ENCODE measurements at places on chromosomes 5 and 9.

GRCh38 chr5:111408817-111409216 lies 103.5 kb downstream of the STARD4 start:
- no peak for DNase-seq

DNA sequence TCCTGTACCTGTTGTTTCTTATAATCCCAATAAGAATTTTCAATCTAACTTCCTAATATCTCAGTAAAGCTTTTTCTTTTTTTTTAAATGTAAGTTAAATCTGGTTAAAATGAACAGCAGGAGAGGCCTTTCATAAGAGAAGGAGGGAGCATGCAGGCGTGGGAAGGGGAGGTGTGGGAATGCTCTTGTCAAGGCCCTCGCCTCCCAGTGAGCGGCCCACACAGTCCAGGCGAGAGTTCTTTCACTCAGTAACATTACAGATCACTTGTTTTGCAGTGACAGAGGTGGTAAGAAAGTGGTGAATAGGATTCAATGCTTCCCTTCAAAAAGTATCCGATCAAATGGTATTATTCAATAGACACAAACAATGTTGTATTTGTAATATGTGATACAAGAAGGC lies 125.0 kb downstream of the EPB41L4A start:
- DNase-seq: no peak

- DNase-seq: no peak
Observed at GRCh38 chr5:157106630-157107461, 2.0 kb downstream of the HAVCR2 start.

GRCh38 chr5:144352732-144353317 lies 182.2 kb downstream of the KCTD16 start:
- DNase-seq: no peak

DNA sequence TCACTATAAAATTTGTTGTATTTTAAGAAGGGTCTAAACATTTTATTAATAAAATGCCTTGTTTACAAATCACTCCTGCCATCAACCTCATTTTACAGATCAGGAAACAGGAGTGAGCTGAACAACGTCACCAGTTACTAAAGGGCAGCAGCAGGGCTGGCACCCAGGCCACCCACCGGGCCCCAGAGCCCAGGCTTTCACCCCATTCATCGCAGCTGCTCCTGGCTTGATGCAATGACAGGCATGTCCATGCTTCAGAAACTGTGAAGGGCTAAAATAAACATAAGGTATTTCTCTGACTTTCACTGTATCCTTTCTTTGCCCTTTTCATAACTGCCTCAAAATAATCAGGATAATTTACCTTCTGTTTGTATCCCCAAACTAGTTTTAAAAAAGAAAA lies 18.1 kb downstream of the MED27 start:
- no peak for DNase-seq

DNA sequence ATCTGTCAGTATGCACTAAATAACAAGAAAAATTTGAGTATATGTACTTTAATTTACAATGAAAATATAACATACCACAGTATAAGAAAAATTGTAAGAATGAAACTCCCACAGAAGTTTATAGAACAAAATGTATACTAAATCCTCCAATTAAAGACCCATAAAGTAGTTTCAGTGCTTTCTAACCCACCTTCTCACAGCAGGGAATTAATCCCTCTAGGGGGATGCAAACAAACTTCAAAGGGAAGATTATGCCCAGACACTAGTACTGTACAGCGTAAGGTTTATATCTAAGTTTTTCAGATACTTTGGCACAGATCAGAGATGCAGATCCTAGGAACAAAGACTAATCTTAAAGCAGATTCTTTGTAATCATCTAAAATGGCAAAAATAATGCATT lies 57.2 kb downstream of the DENND1A start:
- DNase-seq: no peak

All from NCI-H1694 treated with DMSO at 0.1 percent for 48 hours (cell line).